ENCODE measurements at places on chromosomes 13 and 19.
A peak's percentile ranks its signal among the peaks of the same experiment; 100 is the strongest.

DNA sequence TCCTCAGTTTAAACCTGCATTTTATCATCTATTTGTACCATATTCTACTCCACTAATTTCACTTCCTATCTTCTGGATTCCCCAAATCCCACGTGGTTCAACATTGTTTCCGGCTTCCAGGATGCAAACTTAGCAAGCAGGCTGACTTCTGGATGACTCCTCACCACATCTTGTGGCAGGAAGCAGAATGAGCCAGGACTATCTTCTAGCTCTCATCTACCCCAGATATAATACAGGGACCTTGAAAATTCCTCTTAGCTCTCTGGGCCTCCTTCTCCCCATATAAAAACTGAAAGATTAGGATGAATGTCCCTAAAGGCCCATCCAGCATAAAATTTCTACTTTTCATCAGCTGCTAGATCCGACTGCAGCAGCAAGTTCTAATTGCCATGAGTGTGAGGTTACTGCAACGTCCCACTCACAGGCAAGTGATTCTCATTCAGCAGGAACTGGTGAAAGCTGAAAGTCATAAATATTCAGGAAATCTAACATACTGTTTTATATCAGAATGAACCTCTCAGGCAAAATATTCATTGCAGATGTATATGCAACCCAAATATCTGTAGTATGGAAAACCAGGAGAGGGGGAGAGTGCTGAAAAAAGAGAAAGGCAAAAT, 93.4 kb downstream of the KCTD12 start:
- DNase-seq: no peak

GRCh38 chr13:53050151-53050550, 21.5 kb downstream of the OLFM4 start:
- no peak for DNase-seq

DNA sequence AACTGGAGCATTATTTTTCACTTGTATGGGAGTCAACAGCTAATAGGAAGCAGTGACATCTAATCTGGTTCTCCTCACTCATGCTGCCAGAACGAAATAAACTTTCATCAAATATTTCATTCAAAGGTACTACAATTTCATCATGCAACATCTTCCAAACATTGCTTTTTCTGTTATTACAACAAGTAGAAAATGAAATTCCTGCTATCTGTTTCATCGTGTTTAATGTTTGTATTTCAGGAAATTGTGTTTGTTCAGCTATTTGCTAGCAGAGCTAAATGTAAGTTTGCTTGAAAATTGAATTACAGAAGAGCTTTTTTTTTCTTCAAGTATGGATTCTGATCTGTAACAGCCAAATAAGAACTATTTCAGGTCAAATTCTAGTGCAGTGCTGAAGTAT, 90.1 kb downstream of the SLITRK6 start:
- no peak for DNase-seq

DNA sequence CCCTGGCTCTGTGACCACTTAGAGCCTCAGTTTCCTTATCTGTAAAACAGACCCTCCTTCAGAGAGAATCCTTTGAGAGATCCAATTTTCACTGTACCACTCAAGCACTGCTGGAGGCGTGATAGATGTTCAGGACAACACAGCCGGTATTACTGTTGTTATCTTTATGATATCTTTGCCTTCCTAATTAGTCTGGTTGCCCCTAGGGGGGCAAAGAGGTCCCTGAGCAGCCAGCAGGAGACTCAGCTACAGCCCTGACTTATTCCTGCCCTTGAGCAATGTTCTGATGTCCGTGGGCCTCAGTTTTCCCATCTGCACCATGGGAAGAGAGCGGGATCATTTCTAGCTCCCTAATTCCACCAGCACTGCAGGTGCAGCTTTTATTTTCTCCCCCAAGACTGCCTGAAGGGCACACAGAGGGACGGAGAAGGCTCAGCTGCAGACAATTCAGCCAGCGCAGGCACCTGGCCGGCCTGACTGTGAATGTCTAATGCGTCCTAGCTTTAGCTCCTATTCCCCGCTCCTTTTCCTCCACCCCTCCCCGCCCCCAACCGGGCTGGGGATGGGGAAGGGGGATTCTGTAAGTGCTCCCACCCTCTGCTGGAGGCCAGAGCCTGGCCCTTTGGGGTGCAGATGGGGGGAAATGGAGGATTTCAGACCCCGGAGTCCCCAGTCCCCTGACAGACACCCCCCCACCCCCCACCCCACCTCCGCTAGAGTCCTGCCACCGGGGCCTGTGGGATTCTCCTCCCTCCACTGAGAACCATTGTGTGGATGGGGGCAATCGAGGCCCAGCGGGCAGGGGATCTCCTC, 16.2 kb downstream of the TLE5 start:
- DNase-seq: no peak

GRCh38 chr19:54364775-54365257, at the start of gene LAIR1:
TSS of gene LAIR1 (minus strand) at chr19:54364931. CDS start at chr19:54364804, 127 bp downstream.
- DNase-seq: no peak

DNA sequence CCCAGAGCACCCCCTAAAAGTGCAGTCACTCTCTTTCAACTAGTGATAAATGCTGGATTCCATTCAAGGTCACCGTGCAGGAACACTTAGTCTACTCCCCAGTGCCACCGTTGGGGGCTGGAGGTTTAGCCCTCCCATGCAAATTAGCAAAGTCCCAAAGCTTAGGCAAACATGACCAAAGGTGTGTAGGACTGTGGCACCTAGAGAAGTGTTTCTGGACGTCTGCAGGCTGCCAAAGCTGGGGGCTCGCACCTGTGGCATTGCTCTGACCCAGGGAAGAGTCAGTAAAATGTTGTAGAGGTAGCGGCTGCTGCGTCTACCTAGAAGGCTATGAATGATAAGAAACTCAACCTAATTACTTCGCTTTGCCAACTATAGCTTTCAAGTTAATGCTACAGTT, 13.9 kb downstream of the COL4A1 start:
- DNase-seq: no peak

DNA sequence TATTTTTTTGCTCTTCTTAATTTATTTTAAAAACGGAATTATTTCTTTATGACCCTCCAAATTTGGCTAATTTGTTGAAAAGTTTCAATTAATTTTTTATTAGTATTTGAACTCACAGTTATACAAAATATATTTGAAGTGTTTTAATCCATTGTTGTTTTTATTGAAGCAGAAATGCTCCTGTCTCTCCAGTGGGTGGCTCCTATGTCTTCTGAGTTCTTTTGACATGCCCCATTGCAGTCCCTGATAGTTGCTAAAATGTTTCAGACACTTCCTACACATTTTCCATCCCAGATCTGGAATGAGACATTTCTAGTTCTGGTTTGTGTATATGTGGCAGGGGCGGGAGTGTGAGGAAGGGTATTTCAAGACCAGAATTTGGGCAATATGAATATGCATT, 579.4 kb upstream of the PRR20A start:
- DNase-seq: no peak

- DNase-seq: no peak
Observed at GRCh38 chr13:93525087-93525486, 298.5 kb downstream of the GPC6 start.

- DNase-seq: no peak
Observed at GRCh38 chr13:39540929-39541605, 61.9 kb downstream of the LHFPL6 start.

DNA sequence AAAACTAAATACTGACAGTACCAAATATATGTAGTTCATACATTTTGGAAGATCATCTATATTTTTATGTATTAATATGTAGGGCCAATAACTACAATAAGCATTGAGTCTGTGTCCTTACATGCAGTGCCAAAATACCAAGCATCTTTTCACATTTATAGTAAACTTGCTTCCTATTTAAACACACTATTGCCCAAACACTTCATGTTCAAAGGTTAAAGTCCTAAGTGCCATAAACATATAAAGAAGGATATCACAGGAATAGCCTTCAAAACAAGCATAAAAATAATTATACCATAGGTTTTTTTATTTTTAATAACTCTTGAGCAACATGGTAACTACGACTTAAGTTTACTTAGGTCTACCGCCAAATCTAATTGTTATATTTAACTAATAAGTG, 27.1 kb downstream of the EXOSC8 start:
- DNase-seq: no peak

- peak; percentile 92 for DNase-seq
Observed at GRCh38 chr19:43624933-43625332, 5.5 kb upstream of the ZNF428 start.

DNA sequence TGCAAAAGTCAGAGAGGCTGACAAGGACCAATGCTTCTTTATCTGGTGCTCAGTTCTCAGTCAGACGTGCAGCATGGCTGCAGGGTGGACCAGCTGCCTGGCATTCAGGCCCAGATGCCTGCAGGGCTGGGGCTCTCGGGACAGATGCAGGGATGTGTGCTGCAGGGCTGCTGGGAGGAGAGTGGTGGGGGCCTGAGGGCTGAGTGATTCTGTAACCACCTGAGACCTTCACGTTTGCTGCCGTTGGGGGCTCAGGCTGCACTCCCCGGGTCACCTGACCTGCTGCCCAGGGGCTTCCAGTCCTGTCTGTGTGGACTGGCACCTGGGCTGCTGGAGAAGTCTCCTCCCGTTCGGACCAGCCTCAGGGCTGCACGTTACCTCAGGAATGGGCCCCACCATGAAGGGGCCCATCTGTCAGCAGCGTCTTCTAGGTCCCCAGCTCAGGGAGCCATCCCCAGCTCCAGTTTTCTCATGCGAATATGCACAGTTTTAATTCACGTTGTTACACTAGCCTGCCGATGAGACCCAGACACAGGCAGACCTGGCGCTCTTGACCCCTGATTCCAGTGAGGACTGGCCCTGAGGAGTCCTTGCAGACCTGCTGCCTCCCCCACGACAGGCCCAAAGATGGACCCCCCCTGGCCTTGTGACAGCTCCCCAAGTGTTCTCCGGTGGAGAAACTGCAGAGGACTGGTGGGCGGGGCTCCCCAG, 16.9 kb downstream of the KCTD15 start:
- no peak for DNase-seq

GRCh38 chr19:51415187-51415586, 2.3 kb downstream of the SIGLEC10 start:
- no peak for DNase-seq

- DNase-seq: no peak
Observed at GRCh38 chr19:51010066-51010795, 8.8 kb upstream of the KLK8 start.

GRCh38 chr19:7078008-7078407, 8.5 kb downstream of the ZNF557 start:
- DNase-seq: no peak

- DNase-seq: no peak
Observed at GRCh38 chr13:97653443-97654140, 219.6 kb downstream of the RAP2A start.

DNA sequence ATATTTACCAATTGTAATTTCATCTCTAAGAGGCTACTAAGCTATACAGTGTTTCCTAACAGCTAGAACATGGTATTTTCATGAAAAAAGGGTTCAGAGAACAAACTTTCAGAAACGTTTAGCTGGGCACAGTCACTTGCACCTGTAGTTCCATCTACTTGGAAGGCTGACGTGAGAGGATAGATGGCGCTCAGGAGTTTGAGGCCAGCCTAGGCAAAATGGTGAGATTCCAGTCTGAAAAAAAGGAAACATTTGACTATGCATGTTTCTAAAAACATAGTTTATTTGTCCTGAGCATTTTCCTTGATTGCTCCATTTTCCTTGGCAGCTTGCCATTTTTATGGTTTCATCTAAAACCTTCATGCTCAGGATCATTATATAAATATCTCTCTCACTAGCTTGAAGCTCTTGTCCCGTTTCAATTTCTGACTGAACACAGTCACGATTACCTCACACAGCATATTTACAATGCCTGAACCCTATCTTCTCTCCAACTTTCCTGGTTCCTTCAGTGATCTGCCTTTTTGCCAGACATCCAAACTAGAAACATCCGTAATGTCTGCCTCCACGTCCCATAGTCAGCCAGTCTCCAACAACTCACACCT, 200.8 kb downstream of the RGCC start:
- no peak for DNase-seq

DNA sequence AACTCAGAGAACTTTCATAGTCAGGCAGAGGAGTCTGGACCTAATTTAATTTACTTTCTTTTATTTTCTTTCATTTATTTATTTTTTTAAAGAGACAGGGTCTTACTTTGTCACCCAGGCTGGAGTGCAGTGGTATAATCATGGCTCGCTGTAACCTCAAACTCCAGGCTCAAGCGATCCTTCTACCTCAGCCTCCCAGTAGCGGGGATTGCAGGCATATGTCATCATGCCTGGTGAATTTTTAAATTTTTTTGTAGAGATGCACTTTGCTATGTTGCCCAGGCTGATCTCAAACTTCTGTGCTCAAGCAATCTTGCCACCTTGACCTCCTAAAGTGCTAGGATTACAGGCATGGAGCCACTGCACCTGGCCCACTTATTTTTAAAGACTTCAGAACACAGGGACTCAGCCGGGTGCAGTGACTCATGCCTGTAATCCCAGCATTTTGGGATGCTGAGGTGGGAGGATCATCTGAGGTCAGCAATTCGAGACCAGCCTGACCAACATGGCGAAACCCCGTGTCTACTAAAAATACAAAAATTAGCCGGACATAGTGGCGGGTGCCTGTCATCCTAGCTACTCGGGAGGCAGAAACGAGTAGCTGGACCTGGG, 50.6 kb downstream of the KLF5 start:
- DNase-seq: no peak

- no peak for DNase-seq
Observed at GRCh38 chr19:19691683-19692082, 23.0 kb downstream of the ZNF101 start.

GRCh38 chr13:27549406-27549981, 70.8 kb downstream of the LNX2 start:
- no peak for DNase-seq
